Activated T-helper 1 cell treated with anti-CD3 and anti-CD28 coated beads, Interleukin-2, amount 50 U/mL, for 16 hours (primary cell): ENCODE measurements at places on chromosomes 11 and 22.

- no peak for DNase-seq
Measured at GRCh38 chr11:84021291-84021690, 735.1 kb upstream of the CCDC90B start.

DNA sequence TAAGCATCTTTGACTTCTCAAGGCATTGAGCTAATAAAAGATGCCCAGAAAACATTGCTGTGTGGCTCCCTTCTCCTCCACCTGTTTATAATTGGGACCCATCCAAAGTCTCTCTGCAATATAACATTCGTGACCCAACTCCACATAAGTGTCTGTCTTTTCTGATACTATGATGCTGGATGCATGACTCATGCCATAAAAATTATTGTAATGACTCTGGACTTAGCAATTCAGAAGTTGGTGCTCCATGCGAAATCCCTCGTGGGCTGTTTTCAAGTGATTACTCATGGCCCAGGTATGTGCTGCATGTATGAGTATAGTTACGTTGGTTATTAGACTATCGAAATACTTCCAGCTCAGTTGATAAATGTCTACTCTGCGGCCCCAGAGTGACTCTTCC, 11.7 kb downstream of the FJX1 start:
- no peak for DNase-seq

DNA sequence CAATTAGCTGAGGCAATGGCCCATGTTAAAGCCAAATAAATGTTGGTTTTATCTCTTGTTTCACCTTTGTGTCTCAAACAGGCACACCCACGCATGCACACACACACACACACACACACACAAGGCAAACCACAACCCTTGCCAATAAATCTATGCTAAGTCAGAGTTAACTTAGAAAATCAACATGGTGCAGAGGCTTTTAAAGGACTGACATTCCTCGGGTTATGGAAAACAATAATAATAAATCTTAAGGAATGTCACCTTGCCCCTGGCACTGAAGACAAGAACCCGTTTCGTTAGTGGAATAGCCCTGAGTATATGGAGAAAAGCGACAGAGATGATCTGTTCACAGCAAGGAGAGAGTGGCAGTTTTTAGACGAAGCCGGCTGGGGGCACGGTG, 326.3 kb downstream of the NTM start:
- no peak for DNase-seq

- no peak for DNase-seq
Measured at GRCh38 chr22:42645938-42646568, 3.1 kb downstream of the CYB5R3 start.

- no peak for DNase-seq
Measured at GRCh38 chr11:61417670-61418069, 12.1 kb downstream of the CPSF7 start.

DNA sequence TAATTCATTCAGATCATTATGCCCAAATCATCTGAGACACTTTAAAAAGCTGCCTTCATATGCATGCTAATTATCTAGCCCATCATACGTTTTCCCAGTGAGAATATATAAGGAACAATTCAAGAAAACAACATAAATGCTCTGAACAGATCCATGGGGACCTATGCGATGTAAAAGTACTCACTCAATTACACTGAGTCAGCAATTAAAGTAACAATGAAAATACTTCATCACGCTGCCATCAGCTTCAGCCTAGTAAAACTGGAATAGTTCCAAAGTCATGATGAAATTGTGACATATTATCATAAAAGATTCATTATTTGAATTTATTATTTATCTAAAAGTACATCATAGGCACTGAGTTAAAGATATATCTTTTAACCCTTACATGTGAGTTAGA, 3.7 kb upstream of the OR8K5 start:
- DNase-seq = no peak

DNA sequence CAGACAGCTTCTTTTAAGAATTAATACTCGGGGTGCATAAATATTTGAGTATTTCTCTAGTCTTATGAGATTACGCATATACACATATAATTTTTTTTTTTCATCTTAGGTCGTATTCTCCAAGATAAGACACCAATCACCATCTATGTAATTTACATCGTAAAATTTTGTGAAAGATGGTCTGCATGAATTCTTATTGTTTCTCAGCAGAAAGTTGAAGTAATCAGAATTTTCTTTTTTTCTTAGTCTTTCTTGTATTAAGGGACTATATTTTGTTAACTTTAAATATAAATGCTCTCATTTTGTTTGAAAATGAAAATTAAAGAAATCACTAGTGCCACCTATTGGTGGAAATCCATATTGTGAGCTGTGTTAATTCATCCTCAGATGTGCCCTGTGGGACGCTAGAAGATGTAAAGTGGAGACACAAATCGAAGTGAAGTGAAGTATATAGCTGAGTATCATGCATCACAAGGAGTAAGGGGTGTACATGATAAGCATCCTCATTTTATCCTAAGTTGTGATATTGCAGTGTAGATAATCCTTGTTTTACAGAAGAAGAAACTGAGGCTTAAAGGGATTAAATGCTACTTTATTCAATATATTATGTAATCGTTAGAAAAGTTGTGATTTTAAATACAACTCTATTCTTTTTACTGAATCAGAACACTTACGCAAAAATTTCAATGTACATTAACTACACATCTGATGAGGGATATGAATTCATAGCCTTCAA, 2084.3 kb downstream of the LRRC4C start:
- no peak for DNase-seq

GRCh38 chr22:19762568-19763457, 2.2 kb downstream of the TBX1 start:
- DNase-seq = no peak

- no peak for DNase-seq
Measured at GRCh38 chr22:27602390-27602789, 199.2 kb downstream of the MN1 start.

DNA sequence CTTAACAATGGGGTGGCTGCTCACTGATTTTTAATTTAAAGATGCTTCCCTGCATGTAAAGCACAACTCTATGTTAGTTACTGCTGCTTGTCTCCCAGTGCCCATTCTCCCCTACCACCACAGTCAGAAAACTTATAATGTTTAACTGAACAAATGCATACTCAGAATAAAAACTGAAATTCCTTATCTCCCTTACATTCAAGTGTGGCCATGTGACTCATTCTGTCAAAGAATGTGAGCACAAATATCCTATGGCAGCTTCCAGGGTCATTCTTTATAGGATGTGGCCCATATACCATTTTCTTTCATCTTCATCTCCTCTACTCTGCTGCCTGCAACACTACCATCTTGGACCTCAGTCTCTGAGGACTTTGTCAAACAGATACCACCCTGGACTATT, 374.8 kb downstream of the DYNC2H1 start:
- no peak for DNase-seq

DNA sequence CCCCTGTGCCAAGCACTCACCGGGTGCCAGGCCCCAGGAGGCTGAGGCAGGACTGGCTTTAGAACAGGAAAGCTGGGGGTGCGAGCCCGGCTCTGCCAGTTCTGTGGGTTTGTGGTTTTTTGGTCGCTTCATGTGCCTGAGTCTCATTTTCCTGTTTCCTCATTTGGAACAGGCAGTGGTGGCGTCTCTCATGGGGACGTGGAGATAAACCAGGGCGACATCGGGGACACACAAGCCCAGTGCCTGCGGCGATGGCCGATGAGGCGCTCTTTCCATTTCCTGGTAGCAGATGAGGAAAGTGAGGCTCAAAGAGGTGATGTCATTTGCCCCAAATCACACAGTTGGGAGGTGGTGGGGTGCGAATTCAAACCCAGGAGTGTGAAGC, 20.8 kb upstream of the CHKA start:
- no peak for DNase-seq

DNA sequence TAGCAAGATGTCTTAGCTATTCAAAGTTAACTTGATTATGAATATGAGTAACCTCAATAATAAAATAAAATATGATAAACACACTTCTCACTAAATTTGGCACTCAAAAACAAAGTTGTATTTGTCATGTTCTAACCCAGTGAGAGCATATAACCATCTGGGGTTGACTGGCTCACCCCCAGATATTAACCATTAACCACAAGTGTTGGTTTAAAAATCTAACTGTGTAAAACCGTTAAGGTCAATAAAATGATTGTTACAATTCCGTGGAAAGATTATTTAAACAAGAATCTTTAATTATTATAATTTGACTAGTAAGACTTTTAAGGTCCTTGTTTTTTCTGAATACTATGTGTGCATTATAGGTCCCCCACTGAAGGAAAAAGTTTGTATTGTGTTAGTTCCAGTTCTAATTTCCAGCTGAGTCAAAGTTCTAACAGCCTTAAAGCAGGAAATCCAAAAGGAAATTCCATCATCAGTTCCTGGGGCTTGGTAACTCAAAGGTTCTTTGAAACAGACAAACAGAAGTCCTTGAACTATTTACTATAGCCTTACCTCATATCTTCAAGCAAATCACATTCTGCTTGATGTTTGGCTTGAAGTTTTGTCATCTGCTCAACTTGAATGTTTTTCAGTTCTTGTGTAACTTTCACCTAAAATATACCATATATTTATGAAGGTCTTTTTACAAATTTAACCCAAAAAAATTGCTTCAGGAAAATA, 2.5 kb downstream of the FCHSD2 start:
- DNase-seq = no peak

DNA sequence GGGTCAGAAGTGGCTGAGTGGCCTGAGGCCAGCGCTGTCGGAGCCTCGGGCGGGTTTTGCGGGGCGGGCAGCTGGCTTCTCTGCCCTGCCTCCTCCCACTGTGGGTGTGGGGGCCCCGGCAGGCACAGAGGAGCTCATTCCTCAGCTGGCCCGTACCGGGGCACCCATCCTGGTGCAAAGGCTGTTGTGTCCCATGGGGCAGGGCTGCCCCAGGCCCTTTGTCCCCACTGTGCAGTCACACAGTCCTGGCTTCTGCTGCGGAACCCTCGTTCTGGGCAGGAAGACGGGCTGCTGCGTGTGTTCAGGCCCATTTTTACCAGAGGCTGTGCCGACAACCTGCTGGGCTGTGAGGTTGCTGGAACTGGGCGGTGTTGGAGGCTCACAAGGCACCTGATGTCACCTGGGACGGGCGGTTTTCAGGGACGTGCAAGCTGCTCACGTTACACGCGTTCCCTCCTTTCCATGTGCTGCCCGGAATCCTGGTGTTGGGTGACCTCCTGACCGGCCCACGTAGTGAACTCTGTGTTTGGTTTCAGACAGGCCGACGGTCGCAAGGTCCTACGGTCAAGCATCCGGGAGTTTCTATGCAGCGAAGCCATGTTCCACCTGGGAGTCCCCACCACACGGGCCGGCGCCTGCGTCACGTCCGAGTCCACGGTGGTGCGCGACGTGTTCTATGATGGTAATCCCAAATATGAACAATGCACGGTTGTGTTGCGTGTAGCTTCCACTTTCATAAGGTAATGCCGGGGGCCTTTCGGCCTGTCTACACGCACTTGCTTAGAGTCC, 5.2 kb downstream of the SELENOO start:
- no peak for DNase-seq

GRCh38 chr11:20159466-20160381, 551 bp downstream of the DBX1 start:
- DNase-seq = no peak

DNA sequence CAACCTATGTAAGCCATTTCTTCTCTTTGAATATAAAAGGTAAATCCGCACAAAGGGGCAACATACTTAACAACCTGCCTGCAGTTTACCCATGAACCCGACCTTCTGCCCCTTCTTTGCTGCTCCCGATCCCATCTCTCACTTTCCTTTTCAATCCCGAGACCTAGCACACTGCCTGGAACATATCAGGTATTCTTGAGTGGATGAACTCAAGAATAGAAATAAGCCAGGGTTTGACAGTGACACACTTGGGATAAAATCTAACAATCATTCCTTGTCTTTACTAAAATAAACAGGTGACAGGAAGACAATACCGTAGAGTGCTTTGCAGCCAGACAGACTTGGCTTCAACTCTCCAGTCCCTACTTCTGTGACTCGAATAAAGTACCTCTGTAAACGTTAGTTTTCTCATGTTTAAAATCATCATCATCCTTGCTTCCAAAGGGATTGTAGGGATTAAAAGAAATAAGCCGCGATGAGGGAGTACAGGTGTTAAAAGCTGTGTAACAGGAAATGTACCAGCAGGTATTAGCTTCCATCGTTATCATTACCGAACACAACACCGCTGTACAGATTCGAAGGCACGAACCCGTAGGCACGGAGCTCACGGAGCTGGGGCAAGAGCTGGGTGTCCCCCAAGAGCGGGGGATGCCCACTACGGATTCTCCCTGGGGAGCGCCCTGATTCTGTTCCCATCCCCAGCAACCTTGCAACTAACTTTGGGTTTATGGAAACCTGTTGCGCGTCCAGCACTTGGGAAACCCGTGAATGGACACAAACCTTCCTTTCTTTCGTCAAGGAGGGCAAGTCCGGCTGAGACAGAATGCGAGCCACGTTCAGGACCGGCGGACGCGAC, 720 bp downstream of the UFD1 start:
- no peak for DNase-seq

- no peak for DNase-seq
Measured at GRCh38 chr11:21144531-21144930, 475.1 kb downstream of the NELL1 start.

GRCh38 chr11:2558861-2559526, 114.2 kb downstream of the KCNQ1 start:
- DNase-seq = no peak

GRCh38 chr22:49780698-49781288, 46.9 kb downstream of the BRD1 start:
- no peak for DNase-seq

DNA sequence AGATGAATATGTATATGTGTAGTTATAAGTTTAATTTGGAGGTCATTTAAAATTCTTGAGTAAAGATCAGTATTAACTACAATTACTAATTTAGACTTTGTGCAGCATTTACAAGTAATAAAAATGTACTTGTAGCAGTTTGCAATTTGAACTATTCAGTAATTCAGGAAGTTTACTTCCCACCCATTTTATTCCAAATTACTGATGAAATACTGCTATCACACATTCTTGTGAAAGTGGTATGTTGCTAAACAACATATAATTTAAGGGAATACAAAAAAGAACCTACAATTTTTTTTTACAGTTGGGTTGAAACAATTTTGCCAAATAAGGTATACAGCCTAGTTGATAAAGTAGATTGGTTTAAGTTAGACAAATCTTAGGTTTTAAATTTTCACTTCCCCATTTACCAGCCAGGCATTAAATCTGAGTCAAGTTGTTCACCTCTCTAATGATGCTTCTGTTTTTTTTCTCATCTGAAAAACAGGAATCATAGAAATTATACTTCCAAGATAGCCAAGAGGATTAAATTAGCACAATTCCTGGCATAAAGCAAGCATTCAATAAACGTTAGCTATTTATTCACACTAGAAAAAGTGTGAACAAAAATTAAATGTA, 45.3 kb downstream of the ZBTB44 start:
- no peak for DNase-seq

DNA sequence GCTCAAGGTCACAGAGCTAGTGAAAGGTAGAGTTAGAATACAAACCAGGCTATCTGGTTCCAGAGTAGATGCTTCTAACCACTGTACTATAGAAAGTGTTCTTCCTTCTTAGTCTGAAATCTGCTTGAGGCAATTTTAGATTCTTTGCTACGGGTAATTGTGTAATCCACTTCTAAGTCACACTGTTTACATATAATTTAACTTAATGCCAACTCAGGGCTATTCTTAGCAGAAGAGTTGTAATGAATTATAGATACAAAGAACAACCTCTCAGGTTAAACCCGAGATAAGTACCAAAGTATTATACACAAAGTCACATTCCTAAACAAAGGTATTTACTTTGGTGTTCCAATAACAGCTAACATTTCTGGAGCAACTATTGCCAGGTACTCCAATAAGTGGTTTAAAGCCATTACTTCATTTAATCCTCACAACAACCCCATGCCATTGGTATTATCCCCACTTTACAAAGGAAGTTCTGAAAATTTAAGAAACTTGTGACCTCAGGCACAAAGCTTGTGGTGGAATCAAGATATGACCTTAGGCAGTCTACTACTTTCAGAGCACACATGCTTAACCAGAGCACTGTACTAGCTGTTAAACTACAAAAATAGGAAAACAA, 31.1 kb upstream of the DDI1 start:
- no peak for DNase-seq
